ENCODE measurements at places on chromosomes 1 and 21. TPM values are rescaled to one million over a fixed set of nuclear protein-coding genes. Genes with fewer than 3 reads are reported as not detected.
A peak's percentile ranks its signal among the peaks of the same experiment; 100 is the strongest.

DNA sequence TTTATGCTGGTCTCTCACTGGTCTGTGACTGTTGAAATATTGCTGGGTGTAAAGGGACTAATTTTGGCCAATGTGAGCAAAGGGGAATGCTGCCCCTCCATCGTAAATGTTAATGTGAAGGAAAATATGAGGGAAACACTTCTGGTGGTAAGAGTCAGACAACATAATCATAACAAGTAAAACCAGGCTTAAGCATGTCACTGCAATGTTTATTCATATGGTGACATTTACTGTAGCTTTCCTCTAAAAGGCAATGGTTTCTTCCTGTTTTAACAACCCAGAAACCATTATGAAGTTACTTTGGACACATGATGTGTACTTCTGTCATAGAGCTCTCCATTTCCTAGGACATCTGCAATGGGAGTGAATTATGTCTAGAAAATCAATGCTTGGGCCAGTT lies 358.0 kb downstream of the LMO4 start:
- H3K4me3 ChIP-seq: no peak overlapping the region
- DNase-seq: no peak
- no peaks in the 10 kb centered on the region for H3K36me3 ChIP-seq
- peaks cover 7% of the 10 kb centered on the region for H3K27me3 ChIP-seq
- H3K4me1 ChIP-seq: no peaks in the 10 kb centered on the region

DNA sequence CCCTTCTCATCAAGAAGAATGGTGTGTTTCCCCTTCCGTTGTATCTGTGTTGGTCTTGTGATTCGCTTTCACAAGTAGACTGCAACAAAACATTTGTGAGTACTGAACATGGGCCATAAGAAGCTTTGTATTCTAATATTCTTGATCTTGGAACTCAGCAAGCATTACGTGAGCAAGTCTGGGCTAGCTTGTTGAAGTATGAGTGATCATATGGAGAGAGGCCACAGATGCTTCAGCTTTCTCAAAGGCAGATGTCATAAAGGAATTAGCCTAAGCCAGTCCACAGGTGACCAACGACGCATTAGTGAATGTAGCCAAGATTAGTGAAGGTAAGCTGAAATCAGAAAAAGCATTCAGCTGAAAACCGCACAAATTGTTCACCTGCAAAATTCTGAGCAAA lies 609.6 kb upstream of the NEGR1 start:
- no peak overlapping the region for H3K27ac ChIP-seq
- no peaks in the 10 kb centered on the region for H3K36me3 ChIP-seq
- no peaks in the 10 kb centered on the region for H3K27me3 ChIP-seq
- DNase-seq: no peak
- H3K4me3 ChIP-seq: no peak overlapping the region

- H3K36me3 ChIP-seq: no peaks in the 10 kb centered on the region
- H3K4me3 ChIP-seq: peak overlapping the region; percentile 82
- peaks cover 21% of the 10 kb centered on the region for H3K4me1 ChIP-seq
- peak; percentile 36 for DNase-seq
These were observed 1.6 kb downstream of the ADAM15 start for GRCh38 chr1:155052439-155053395.

Gene SPATA21
- total RNA-seq: not detected

Gene HSPG2
- 11.6 TPM for total RNA-seq

DNA sequence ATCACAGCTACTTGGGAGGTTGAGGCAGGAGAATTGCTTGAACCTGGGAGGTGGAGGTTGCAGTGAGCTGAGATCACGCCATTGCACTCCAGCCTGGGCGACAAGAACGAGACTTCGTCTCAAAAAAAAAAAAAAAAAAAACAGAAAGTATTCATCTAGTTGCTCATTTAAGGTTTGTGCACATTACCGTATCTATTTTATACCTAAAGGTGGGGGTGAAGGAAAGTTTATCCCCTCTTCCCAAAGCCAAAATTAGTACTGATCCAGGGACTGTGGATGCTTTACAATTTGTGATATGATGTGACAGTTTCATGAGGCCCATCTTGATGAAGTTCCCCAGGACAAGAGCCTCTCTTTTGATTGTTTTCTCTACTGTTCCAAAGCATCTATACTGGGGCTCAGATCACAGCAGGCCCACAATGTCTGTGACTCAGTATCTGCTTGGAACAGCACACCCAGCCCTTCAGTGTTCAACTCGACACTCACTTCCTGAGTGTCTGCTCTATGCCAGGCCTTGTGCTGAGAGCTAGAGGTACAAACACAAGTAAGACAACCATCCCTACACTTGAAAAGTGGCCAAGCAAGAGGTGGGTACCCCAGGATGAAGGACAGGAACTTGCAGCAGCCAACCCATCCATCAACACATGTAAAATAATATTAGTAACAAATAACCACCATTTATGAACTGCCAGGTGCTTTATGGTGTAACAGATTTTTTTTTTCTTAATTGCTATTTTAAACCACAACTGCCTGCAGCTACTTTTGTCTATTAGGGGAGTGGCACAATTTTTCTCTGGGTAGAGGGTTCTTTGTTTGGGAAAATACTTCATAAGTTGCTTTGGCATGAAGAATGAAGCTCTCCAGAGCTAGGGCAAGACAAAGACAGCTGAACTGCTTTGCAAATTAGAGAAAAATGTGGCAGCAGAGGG lies 29.0 kb upstream of the KHDRBS1 start:
- peaks cover 38% of the 10 kb centered on the region for H3K4me1 ChIP-seq
- peak overlapping the region; percentile 40 for H3K4me3 ChIP-seq
- no peaks in the 10 kb centered on the region for H3K36me3 ChIP-seq
- no peak for DNase-seq
- no peaks in the 10 kb centered on the region for H3K27me3 ChIP-seq

GRCh38 chr1:204084247-204084772 lies 11.4 kb downstream of the SOX13 start:
- no peak overlapping the region for H3K4me3 ChIP-seq
- H3K27me3 ChIP-seq: peaks cover 4% of the 10 kb centered on the region
- DNase-seq: no peak
- no peak overlapping the region for H3K27ac ChIP-seq

GRCh38 chr21:23639721-23640120 lies 1967.6 kb downstream of the MRPL39 start:
- no peak overlapping the region for H3K4me3 ChIP-seq
- no peaks in the 10 kb centered on the region for H3K36me3 ChIP-seq
- no peaks in the 10 kb centered on the region for H3K27me3 ChIP-seq
- no peak for DNase-seq

Gene PRAMEF5
- not detected for total RNA-seq

Gene B3GALT5
- total RNA-seq: not detected

GRCh38 chr1:189434461-189434860 lies 1043.2 kb downstream of the BRINP3 start:
- no peak overlapping the region for H3K27ac ChIP-seq
- no peaks in the 10 kb centered on the region for H3K4me1 ChIP-seq
- H3K36me3 ChIP-seq: no peaks in the 10 kb centered on the region
- no peak overlapping the region for H3K4me3 ChIP-seq
- DNase-seq: no peak
- H3K27me3 ChIP-seq: no peaks in the 10 kb centered on the region

GRCh38 chr1:156696755-156697154 lies 8.6 kb downstream of the CRABP2 start:
- no peak overlapping the region for H3K27ac ChIP-seq
- peaks cover 21% of the 10 kb centered on the region for H3K4me1 ChIP-seq
- no peaks in the 10 kb centered on the region for H3K36me3 ChIP-seq

DNA sequence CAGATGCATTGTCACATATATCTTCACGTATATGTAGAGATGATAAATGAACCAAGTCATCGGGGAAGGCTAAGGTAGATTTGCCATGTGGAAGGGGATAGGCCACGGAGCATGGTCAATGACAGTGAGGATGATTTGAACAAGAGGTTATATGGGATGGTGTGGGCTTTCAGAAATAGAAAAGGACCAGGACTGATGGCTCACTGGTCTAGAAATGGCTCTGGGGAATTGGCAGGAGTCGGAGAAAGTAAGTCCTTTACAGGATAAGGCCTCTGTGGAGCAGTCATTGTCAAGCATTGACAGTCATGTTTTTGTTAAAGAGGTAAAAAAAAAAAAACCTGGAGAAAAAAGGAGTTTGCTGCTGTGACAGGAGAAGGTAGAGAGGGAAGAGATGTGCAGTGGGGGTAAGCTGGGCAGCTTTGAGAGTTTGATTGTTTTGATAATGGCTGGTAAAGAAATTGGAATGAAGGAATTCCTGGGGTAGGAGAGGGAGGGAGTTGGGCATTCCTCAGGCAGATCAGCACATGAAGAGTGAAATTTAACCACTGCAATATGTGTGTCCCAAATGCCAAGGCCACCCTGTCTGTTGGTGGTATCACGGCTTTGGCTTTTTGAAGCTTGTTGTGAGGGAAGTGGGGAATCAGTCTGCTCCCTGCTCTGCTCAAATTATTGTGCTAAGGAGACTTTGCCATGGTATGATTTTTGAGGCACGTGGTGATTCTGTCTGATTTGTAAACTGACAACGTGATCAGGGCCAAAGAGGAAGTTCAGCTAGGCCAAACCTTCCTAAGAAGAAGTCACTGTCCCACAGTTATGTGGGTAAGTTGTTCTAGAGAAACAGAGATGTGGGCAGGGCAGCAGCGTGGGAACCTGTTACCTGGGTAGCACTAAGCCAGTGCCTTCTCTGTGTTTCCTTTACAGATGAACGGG lies 26.0 kb downstream of the MACF1 start:
- H3K36me3 ChIP-seq: peaks cover 28% of the 10 kb centered on the region
- H3K4me3 ChIP-seq: peak overlapping the region; percentile 35
- no peaks in the 10 kb centered on the region for H3K27me3 ChIP-seq

- no peak overlapping the region for H3K4me3 ChIP-seq
- H3K36me3 ChIP-seq: no peaks in the 10 kb centered on the region
- H3K4me1 ChIP-seq: no peaks in the 10 kb centered on the region
- DNase-seq: no peak
These were observed 837.6 kb upstream of the ADAMTS5 start for GRCh38 chr21:27804515-27804914.

Gene FALEC
- not detected for total RNA-seq

DNA sequence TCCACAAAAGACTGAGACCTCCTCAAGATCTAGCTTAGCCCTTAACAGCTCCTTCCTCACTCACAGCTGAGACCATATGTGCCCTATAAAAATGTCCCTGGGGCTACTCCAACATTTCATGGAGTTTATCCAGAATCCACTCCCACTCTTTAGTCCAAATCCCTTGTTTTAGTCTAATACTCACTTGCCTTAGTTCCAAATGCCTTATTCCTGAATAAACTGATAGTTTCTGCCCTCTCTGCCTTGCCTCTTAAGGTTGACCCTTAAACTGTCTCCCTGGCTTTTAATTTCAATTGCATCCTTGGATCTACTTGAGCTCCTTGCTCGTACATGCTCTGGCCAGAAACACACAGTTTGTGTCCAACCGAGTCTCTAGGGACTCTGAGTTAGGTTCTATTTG lies 47.3 kb upstream of the LYPLAL1 start:
- no peak overlapping the region for H3K4me3 ChIP-seq
- no peaks in the 10 kb centered on the region for H3K36me3 ChIP-seq
- H3K4me1 ChIP-seq: no peaks in the 10 kb centered on the region
- no peaks in the 10 kb centered on the region for H3K27me3 ChIP-seq

- no peaks in the 10 kb centered on the region for H3K27me3 ChIP-seq
- no peak overlapping the region for H3K27ac ChIP-seq
- H3K4me3 ChIP-seq: no peak overlapping the region
- H3K36me3 ChIP-seq: no peaks in the 10 kb centered on the region
- no peaks in the 10 kb centered on the region for H3K4me1 ChIP-seq
These were observed 110.0 kb upstream of the SPAG17 start for GRCh38 chr1:118294875-118295642.

DNA sequence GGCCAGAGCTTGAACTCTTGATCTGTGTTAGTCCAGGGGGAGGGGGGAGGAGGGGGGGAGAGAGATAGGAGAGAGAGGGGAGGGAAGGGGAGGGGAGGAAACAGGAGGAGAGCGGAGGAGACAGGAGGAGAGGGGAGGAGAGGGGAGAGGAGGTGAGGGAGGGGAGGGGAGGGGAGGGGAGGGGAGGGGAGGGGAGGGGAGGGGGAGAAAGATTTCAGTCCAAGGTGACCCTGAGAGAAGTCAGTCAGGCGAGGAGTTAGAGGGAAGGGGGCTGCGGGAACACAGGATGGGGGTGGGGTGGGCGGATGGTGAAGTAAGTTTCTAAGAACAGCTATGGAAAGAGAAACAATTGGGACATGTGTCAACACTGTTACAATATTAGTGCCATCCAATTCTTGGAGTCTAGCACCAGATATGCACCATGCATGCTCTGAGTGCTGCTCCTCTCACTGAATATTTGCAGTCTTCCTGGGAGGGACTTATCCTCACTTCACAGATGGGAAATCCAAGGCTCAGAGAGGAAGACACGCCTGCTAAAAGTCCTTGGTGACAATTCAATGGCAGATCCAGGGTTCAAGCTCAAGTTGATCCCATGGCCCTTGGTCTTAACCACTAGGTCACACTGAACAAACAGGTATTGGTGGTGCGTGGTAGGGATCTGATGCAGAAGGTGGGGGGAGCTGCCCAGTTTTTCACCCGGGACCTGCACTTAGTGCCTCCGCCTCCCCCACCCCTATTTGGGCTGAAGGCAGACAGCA lies 42.5 kb upstream of the ECE1 start:
- H3K27me3 ChIP-seq: no peaks in the 10 kb centered on the region
- peak overlapping the region; percentile 25 for H3K4me3 ChIP-seq
- peak overlapping the region; percentile 56 for H3K27ac ChIP-seq
- peaks cover 81% of the 10 kb centered on the region for H3K4me1 ChIP-seq

- no peak overlapping the region for H3K4me3 ChIP-seq
- H3K4me1 ChIP-seq: peaks cover 27% of the 10 kb centered on the region
- H3K36me3 ChIP-seq: no peaks in the 10 kb centered on the region
- no peaks in the 10 kb centered on the region for H3K27me3 ChIP-seq
These were observed 364.1 kb downstream of the HHAT start for GRCh38 chr1:210692796-210693195.

GRCh38 chr1:145858238-145858900 lies 512 bp downstream of the PIAS3 start:
- no peaks in the 10 kb centered on the region for H3K27me3 ChIP-seq
- peaks cover 5% of the 10 kb centered on the region for H3K36me3 ChIP-seq
- peaks cover 11% of the 10 kb centered on the region for H3K4me1 ChIP-seq
- DNase-seq: peak; percentile 71
- H3K4me3 ChIP-seq: peak overlapping the region; percentile 90

- H3K4me3 ChIP-seq: no peak overlapping the region
These were observed 10.3 kb upstream of the S100A10 start for GRCh38 chr1:152003846-152004442.

- H3K4me3 ChIP-seq: no peak overlapping the region
- peaks cover 14% of the 10 kb centered on the region for H3K36me3 ChIP-seq
These were observed 12.4 kb downstream of the IPO9 start for GRCh38 chr1:201841265-201841912.

Measured in activated naive CD8-positive, alpha-beta T cell treated with anti-CD3 and anti-CD28 coated beads for 36 hours (primary cell).